Stimulated activated memory B cell treated with anti-CD40 and anti-IgM and Interleukin-4, amounts not matched to agents 10 μg/mL and 1 μg/mL and 100 μg/mL, for 72 hours (primary cell): ENCODE measurements at places on chromosomes 5 and 9.

GRCh38 chr9:87277346-87277745 is 220.3 kb upstream of the DAPK1 start:
- ATAC-seq = no peak

DNA sequence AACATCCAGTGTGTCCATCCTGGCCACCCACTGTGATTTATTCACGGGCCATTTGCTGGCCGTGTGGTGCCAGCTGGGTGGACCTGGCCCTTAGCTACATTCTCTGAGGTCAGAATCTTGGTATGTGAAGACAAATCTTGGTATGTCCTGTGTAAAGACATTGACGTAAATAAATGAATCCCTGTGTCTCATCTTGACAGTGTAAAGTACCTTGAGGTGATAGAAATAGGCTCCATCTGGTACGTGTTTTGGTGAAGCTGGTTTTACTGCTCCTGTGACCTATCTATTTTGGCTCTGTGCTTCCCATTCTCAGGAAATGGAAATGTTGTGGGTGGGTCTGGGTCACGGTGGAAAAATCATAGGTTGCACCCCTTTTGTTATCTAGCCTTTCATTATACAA is 245.4 kb upstream of the ANKH start:
- ATAC-seq = no peak

DNA sequence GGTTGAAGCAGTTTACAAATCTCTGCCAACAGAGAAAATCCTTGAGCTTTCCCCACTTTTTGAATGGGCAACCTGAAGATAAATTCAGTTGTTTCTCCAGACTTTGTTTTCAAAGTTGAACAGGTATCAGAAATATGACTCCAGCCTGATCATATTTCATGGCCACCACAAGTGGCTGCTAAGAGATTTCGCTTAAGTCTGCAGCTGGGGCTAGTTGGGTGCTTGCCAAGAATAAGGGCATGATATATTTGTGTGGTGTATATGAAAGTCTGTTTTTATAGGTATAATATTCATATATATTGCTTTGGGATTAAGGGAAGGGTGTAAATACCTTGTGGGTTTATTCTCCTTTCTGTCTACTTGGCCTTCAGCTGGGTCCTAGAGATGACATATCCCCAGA is 168.4 kb upstream of the GDNF start:
- no peak for ATAC-seq

GRCh38 chr5:12193536-12193935 is 289.3 kb upstream of the CTNND2 start:
- no peak for ATAC-seq
